PC-3 (cell line): ENCODE measurements at places on chromosomes 6 and 20. TPM values are rescaled to one million over a fixed set of nuclear protein-coding genes. Genes with fewer than 3 reads are reported as not detected.
A peak's percentile ranks its signal among the peaks of the same experiment; 100 is the strongest.

Gene MYL9
- 10.8 and 12.0 TPM in 2 replicates for total RNA-seq

Gene ADGRG6
- total RNA-seq, result 50.4 and 73.2 TPM in 2 replicates

Gene TRDN
- total RNA-seq, result not detected in 2 replicates

Gene PLCB1
- 4.4 TPM in 2 replicates for total RNA-seq

Gene C6orf118
- not detected in 2 replicates for total RNA-seq

Gene MMS22L
- 19.3 and 23.8 TPM in 2 replicates for total RNA-seq

Gene C6orf141
- total RNA-seq, result 43.8 and 49.4 TPM in 2 replicates

Gene GJA10
- not detected in 2 replicates for total RNA-seq

DNA sequence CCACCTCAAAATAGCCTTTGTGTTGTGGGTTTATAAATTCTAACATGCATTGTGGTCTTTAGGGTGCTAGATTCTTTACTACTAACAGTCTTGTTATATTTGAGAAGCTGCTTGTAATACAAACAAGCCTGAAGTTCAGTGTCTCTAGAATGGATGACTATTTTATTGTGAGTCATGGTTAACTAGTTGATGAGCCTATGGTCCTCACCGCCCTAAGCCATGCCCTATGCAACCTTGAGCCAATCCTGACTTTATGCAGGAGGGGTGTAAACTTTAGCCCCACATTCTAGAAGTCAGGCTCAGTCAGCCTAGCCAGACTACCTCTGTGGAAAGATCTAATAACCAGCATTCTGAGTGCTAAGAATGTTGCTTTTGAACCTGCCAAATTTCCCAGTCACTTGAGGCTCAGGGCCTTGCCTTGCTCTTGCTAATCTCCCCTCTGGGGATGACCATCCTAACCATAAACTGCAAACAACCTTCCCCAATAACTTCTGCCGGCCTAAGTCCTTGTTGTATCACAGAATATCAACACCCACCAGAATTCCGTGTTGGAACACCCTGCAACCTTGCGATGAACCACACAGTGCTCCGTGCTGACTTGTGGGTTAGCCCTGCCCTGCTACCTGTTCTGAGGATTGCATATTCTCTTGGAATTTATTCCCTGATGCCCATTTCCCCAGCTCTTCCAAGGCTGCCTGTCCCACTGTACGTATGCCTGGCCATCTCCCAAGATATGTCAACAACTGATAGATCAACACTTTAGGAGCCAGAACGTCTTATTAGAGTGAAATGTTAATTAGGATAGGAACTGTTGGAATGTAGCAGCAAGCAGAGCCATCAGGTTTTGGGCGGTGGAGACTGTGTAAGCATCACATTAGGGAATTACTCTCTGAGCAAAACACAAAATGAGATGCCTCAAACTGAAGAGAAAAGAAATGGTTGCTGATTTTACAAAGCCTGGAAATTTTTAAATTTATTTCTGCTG lies 71.7 kb upstream of the CEP85L start:
- peak; percentile 40 for DNase-seq
- H3K27me3 ChIP-seq, result no peaks in the 10 kb centered on the region
- H3K27ac ChIP-seq, result no peak overlapping the region

GRCh38 chr6:56046576-56046975 lies 171.2 kb upstream of the BMP5 start:
- H3K36me3 ChIP-seq, result no peaks in the 10 kb centered on the region
- H3K27ac ChIP-seq, result no peak overlapping the region
- no peak overlapping the region for H3K4me3 ChIP-seq
- H3K4me1 ChIP-seq, result no peaks in the 10 kb centered on the region

- H3K36me3 ChIP-seq, result no peaks in the 10 kb centered on the region
- H3K27ac ChIP-seq, result peak overlapping the region; percentile 99
- no peak for DNase-seq
- H3K27me3 ChIP-seq, result no peaks in the 10 kb centered on the region
These were observed 513.5 kb upstream of the JARID2 start for GRCh38 chr6:14732226-14732843.

DNA sequence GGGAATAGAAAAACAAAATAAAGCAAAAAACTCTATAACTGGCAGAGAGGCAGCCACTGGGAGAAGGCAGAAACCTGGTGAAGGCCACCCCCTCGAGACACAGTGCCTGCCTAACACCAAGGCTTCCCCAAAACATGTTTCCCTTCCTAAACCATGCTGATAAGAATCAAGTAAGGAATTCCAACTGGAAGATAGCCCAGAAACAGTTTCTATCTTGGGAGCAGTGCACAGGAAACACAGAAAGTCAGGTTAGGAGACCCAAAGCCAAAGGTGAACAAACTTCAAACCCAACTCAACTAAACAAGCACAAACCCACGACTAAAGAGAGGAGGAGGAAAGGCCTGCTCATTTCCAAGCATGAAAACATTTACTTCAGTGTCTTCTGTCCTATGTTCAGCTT lies 433.7 kb upstream of the RGS17 start:
- no peak overlapping the region for H3K4me3 ChIP-seq
- no peaks in the 10 kb centered on the region for H3K36me3 ChIP-seq
- DNase-seq, result no peak
- H3K4me1 ChIP-seq, result no peaks in the 10 kb centered on the region
- no peak overlapping the region for H3K27ac ChIP-seq

GRCh38 chr20:15240801-15241200 lies 903.4 kb upstream of the FLRT3 start:
- no peak overlapping the region for H3K27ac ChIP-seq
- H3K4me3 ChIP-seq, result no peak overlapping the region
- no peak for DNase-seq

GRCh38 chr6:13554929-13555333 lies 19.5 kb upstream of the SIRT5 start:
- H3K4me1 ChIP-seq, result peaks cover 7% of the 10 kb centered on the region
- H3K36me3 ChIP-seq, result no peaks in the 10 kb centered on the region
- no peak overlapping the region for H3K27ac ChIP-seq
- no peak for DNase-seq

DNA sequence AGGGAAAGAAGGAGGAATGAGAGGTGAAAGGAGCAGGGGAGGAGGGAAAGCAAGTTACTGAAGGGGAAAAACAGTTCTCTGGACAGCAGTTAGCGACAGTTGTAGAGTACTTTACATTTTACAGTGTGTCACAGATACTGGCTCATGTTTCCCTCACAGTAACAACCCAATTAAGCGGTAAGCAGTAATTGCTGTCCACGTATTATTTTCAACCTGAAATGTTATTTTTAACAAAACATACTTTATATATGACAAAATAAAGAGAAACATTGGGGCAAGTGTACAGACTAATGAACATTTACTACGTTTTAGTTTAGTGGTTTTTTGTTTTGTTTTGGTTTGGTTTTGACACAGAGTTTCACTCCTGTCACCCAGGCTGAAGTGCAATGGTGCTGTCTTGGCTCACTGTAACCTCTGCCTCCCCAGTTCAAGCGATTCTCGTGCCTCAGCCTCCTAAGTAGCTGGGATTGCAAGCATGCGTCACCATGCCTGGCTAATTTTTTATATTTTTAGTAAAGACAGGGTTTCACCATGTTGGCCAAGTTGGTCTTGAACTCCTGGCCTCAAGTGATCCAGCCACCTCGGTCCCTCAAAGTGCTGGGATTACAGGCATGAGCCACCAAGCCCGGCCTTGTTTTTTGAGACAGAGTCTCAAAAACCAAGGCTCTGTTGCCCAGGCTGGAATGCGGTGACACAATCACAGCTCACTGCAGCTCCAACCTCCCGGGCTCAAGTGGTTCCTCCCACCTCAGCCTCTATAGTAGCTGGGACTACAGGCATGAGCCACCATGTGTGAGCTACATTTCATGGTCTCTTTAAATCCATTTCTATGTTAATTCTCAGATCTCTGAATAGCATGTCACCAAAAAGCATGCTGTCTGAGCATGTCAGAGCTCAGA lies 22.6 kb upstream of the BTN3A2 start:
- peak overlapping the region; percentile 61 for H3K4me3 ChIP-seq
- H3K27me3 ChIP-seq, result no peaks in the 10 kb centered on the region
- no peaks in the 10 kb centered on the region for H3K36me3 ChIP-seq
- H3K27ac ChIP-seq, result no peak overlapping the region

GRCh38 chr6:110949679-110950285 lies 8.7 kb upstream of the GTF3C6 start:
- H3K4me3 ChIP-seq, result no peak overlapping the region
- no peaks in the 10 kb centered on the region for H3K27me3 ChIP-seq
- no peak overlapping the region for H3K27ac ChIP-seq

- no peak overlapping the region for H3K27ac ChIP-seq
- H3K27me3 ChIP-seq, result peaks cover 61% of the 10 kb centered on the region
- no peak for DNase-seq
- no peaks in the 10 kb centered on the region for H3K4me1 ChIP-seq
These were observed 61.3 kb downstream of the BMP6 start for GRCh38 chr6:7787137-7787608.

GRCh38 chr6:68728159-68728979 lies 93.3 kb downstream of the ADGRB3 start:
- H3K36me3 ChIP-seq, result no peaks in the 10 kb centered on the region
- DNase-seq, result no peak
- H3K4me1 ChIP-seq, result no peaks in the 10 kb centered on the region
- no peak overlapping the region for H3K4me3 ChIP-seq
- H3K27me3 ChIP-seq, result no peaks in the 10 kb centered on the region

GRCh38 chr20:50325651-50326050 lies 135.0 kb downstream of the CEBPB start:
- peaks cover 13% of the 10 kb centered on the region for H3K4me1 ChIP-seq
- no peaks in the 10 kb centered on the region for H3K36me3 ChIP-seq
- no peak overlapping the region for H3K4me3 ChIP-seq
- no peak for DNase-seq
- H3K27ac ChIP-seq, result no peak overlapping the region
- no peaks in the 10 kb centered on the region for H3K27me3 ChIP-seq

GRCh38 chr6:126907312-126907711 lies 211.2 kb upstream of the RSPO3 start:
- H3K27me3 ChIP-seq, result no peaks in the 10 kb centered on the region
- no peaks in the 10 kb centered on the region for H3K4me1 ChIP-seq
- no peaks in the 10 kb centered on the region for H3K36me3 ChIP-seq
- no peak overlapping the region for H3K4me3 ChIP-seq
